ENCODE measurements at places on chromosomes 2 and 18.

DNA sequence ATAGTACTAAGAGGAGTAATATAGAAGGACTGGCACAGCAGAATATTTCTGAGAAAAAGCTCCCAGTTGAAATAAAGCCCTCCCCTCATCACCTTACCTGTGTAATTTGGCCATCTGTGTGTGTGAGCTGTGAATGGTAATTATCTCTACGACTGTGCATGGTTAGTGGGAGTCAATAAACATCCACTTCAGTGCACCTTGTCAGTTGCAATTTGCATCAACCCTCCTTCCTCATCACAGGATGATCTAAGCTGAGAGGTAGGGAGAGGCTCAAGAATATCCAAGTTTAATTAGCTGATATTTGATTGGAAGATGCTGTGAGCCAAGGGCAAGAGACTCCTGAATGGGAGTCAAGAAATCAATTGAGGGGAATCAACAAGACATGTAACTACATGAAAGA lies 694.9 kb upstream of the KLHL29 start:
- DNase-seq, result no peak

- DNase-seq, result no peak
These were observed 357.0 kb downstream of the FBXO15 start for GRCh38 chr18:73790587-73790986.

GRCh38 chr2:165871025-165871424 lies 77.0 kb upstream of the GALNT3 start:
- DNase-seq, result no peak

DNA sequence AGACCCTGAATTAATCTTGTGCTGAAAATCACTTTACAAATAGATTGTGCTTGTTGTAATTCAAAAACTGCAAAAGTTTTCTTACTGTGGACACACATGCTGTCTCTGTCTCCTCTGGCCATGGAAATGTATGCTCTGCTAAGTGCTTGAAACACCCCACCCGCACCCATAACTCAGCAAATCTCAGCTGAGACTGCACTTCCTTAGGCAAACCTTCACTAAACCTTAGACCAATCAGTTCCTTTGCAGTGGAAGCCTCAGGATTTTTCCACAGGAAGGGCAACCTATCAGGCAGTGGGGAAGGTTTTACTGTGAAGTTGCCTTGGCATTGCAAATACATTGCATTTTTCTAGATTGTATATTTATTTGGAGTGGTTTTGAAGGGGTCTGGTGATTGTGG lies 62.2 kb upstream of the PLA2R1 start:
- DNase-seq, result no peak

- no peak for DNase-seq
These were observed 80.7 kb upstream of the RNF152 start for GRCh38 chr18:61973273-61974115.

DNA sequence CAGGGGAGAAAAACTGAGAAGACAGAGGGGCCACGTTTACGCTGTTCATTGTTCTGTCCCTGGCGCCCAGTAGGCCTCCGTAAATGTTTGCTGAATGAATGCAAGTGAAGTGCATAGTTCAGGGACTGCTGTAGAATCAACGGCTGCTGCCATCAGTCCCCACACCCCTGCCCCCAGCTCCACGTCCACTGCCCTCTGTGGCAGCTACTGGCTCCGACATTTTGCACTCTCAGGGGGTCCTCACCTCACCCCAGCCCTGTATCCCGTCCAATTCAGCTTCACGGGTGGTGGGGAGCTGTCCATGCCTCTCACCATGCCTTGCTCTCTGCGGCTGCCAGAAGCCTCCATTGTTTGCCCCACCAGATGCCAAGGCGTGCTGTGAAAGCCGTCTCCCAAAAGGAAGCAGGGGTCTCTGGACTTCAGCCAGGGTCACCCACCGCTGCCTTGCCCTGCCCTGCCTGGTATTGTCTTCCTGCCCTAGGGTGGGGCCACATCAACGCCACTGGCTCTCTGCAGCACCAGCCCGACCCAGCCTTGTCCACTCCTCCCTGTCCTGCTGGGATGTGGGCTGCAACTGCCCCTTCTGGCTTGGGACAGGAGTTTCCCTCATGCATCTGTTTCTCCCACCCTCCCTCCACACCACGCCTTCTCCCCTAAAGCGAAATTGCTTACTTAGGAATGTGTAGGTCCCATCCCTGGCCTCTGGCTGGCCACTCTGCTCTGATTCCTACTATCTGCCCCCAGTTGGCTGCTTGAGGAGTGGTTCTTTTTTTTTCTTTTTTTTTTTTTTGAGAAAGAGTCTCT lies 86.0 kb downstream of the RHOB start:
- no peak for DNase-seq

- DNase-seq, result no peak
These were observed 78.9 kb downstream of the COPS8 start for GRCh38 chr2:237164474-237165042.

GRCh38 chr18:23890589-23890988 lies 124.0 kb upstream of the TTC39C start:
- DNase-seq, result no peak

- DNase-seq, result no peak
These were observed 7.1 kb upstream of the NPPC start for GRCh38 chr2:231932985-231933915.

GRCh38 chr2:144181001-144181400 lies 338.9 kb downstream of the ZEB2 start:
- no peak for DNase-seq

DNA sequence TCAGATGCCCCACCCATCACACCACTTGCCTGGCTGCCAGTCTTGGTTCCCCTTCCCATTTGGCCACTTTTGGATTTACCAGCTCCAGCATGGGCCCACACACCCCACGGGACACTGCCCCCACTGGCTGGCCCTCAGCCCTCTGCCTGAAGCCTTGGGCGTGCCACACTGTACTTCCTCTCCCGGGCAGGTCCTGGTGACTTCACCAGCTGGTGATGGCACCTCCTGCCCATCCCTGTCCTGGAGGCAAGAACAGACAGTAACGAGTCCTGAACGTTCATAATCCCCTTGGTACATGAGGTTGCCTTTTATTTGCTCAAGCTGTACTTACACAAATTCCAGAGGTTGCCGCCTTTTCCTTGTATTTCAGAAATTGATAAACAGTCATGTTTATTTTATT lies 81.1 kb downstream of the TMEM17 start:
- no peak for DNase-seq

- no peak for DNase-seq
These were observed 289.5 kb downstream of the SLC4A3 start for GRCh38 chr2:219916726-219917440.

DNA sequence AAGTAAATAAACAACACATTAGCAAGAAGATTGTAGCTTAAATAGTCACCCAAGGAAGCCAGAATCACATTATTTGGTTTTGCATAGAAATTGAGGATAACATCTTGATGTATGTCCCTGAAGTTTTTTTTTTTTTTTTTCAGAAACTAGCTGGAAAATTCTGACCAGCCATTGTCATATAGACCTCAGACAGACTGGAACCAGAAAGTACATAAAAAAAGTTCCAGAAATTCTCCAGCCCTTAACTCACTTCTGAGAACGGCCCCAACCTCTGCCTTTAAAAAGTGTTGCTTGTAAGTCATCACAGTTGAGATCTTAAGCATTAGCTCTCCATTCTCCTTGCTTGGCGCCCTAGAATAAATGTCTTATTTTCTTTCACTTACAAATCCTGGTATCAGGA lies 350.5 kb downstream of the CCDC85A start:
- no peak for DNase-seq

DNA sequence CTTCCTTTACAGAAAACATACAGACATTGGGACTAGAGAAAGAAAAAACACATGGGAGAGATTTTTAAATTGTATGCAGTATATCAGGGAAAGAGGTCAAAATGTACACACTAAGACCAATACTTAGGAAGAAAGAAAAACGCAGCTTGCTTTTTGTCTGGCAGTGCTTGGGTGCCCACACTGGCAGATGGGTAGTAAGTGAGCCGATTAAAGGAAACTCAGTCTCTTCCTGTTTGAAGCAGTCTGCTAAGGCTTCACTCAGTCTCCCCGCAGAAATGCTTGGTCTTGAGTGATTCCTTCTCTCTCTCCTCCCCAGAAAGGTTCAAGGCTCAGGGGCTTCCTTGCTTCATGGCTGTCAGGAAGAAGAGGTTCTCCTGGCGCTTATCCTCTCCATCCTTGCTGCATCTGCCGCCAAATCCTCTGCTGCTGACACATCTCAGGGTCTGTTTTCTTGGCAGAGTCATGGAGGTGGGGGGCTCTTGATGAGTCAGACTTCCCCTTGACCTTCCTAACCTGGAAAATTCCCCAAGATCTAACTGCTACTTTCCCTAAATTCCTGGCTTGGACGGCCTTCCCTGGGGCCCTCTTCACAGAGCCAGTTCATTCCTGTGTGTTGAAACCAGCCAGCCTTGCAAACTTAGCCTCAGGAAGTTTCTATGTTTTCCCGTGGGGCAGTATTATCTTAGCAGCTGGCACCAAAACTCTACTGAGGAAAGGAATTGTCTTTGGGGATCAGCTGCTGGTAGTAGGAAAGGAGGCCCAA lies 10.5 kb upstream of the TMSB10 start:
- DNase-seq, result no peak

GRCh38 chr18:76451396-76452331 lies 43.4 kb downstream of the ZNF516 start:
- DNase-seq, result no peak

DNA sequence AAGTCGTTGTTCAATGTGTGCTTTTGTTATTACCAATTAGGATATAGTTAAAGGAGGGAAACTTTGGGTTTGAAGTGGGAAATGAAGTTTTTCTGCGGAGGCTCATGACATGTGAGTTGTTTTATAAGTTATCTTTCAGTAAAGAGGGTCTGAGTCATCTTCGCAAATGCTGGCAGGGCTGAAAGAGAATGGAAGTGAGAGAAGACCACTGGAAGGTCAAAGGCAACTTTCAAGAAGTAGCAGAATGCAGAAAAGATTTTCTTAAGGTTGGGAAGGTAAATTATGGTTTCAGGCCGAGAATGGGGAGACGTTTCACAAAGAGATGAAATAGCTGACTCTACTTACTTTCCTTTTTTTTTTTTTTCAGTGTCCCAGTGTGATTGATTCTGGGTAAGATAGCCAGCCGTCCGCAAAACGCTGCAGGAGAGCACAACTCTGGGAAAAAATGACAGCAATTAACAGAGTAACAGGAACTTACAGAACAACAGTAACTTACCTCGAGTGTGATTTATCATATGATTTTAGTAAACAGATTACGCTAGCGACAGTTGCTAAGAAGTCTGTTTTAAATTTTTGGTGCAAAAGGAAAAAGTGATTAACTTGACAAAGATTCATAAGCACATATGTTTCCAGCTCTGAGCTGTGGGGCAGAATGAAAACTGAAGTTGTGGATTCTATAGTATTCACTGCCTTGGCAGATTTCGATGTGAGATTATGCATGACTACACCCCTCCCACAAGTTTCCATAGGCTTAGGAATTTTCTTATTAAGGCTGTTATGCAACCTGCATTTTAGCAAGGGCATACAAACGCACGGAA lies 46.8 kb upstream of the ACTR3 start:
- no peak for DNase-seq

GRCh38 chr2:160505256-160505655 lies 11.6 kb upstream of the RBMS1 start:
- no peak for DNase-seq

GRCh38 chr18:36364911-36365624 lies 67.6 kb downstream of the FHOD3 start:
- DNase-seq, result no peak

DNA sequence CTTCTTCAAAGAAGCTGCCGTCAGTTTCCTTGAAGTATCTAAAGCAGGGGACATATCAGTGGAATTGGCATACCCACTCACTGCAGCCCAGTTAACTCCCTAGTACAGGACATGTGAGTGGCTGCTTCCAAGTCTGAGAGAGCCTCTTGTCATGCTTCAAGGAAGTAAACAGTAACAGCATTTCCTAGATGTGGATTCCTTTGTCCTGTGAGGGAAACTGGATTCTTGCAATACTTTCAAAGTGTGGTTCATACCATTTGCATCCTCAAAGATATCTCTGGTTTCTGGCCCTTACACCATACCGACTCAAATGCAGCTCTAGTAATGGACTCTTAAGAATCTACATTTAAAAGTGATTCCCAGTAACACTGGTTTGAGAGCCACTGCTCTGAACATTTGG lies 87.2 kb downstream of the ESCO1 start:
- no peak for DNase-seq

- no peak for DNase-seq
These were observed 18.3 kb upstream of the SP3 start for GRCh38 chr2:173983391-173983871.

- DNase-seq, result no peak
These were observed 324.2 kb downstream of the LNPK start for GRCh38 chr2:175677880-175678279.

DNA sequence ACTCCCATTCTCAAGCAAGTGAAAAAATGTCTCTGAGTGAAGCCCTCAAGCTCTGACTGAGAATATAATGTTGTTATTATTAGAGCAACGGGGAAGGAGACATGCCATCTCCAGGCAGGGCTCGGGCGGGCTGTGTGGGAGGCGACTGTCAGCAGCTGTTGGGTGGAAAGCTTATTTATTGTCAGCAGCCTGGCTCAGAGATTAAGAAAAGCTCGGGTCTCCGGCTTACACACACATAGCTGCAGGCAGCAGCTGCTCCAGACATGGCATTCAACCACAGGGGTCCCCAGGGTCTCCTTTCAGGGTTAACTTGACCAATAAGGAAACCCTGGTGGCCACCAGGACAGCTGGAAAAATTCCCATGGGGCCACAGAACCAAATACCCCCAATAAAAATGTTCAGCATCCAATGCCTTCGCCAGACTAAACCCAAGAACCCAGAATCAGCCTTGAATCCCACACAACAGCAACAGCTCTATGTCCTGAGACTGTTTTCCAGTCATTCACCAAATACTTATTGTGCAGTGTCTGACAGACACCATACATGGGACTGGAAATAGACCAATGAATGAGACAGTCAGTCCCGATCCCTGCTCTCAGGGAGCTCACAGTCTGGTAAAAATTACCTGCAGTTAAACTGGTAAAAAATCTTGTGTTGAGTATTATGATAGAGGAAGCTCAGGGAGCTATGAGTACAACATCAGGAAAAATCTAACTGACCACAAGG lies 70.5 kb upstream of the RTN4 start:
- no peak for DNase-seq

GRCh38 chr2:8059255-8059654 lies 622.6 kb upstream of the ID2 start:
- DNase-seq, result no peak

DNA sequence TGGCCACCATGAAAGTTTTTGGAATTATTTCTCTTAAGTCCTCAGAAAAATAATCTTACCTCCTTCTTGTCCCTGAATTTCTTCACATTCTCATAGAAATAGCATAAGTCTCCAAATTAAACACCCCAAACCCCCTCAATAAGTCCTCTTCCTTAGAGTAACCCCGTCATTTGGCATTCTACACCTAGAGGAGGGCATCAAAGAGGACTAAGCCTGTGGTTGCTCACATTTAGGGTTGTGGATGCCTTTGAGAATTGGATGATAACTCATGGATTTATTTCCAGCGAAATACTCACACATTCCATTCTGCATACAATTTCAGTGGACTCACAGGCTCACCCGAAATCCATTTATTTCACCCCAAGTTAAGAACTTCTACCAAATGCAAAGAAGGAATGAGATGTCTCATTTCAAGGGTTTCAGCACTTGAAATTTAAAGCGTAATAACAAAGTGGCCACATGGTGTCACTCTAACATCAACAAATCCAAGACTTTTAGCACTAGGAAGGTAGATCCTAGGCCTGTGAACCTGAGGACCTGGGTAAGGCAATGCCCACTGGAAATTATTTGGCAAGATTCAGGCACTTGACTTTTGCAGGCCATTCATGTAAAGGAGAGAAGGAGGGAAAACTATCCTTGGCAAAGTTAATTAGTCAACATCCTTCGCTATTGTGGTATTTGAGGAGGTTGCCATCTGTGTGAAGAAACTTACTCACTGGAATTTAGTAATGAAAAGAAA lies 24.6 kb downstream of the DYTN start:
- DNase-seq, result no peak

GRCh38 chr2:238358769-238359168 lies 38.5 kb downstream of the TRAF3IP1 start:
- no peak for DNase-seq

Measured in activated T-helper 1 cell treated with anti-CD3 and anti-CD28 coated beads, Interleukin-2, amount 50 U/mL, for 16 hours (primary cell).